ENCODE measurements at places on chromosomes 7 and 10. TPM values are rescaled to one million over a fixed set of nuclear protein-coding genes. Genes with fewer than 3 reads are reported as not detected.

RP9 gene
- 17.9 TPM for total RNA-seq

TSC22D4 gene
- total RNA-seq: 46.9 TPM

FOXP2 gene
- 25.0 TPM for total RNA-seq

SGCE gene
- 96.8 TPM for total RNA-seq

ATOH7 gene
- total RNA-seq: not detected

OR9A2 gene
- not detected for total RNA-seq

WDFY4 gene
- total RNA-seq: not detected

EFCAB10 gene
- total RNA-seq: not detected

ZDHHC6 gene
- total RNA-seq: 32.6 TPM

SFRP4 gene
- 0.16 TPM for total RNA-seq

PURB gene
- total RNA-seq: 20.7 TPM

CASTOR2 gene
- total RNA-seq: 25.4 TPM

TRDMT1 gene
- 5.9 TPM for total RNA-seq

ADRA2A gene
- total RNA-seq: not detected

OPALIN gene
- not detected for total RNA-seq

LFNG gene
- total RNA-seq: 23.3 TPM

ITIH5 gene
- total RNA-seq: 0.39 TPM

HMX3 gene
- not detected for total RNA-seq

NEUROD6 gene
- not detected for total RNA-seq

UPK3BL2 gene
- 11.0 TPM for total RNA-seq

PNLIPRP3 gene
- total RNA-seq: not detected

LIPN gene
- not detected for total RNA-seq

TPK1 gene
- total RNA-seq: 5.6 TPM

Data from osteocyte (in vitro differentiated cells).